Stimulated activated CD4-positive, alpha-beta T cell treated with anti-CD3 and anti-CD28 coated beads, Interleukin-15, amount 100 ng/mL, for 1 hour (primary cell): ENCODE measurements at places on chromosomes 2 and 18.

- no peak for DNase-seq
These were observed 31.7 kb downstream of the GPC1 start for GRCh38 chr2:240467149-240467642.

GRCh38 chr2:18750672-18751554 is 161.5 kb upstream of the NT5C1B start:
- DNase-seq, result no peak

GRCh38 chr18:45056926-45057325 is 376.2 kb downstream of the SETBP1 start:
- DNase-seq, result no peak

- DNase-seq, result no peak
These were observed 5.8 kb upstream of the DGUOK start for GRCh38 chr2:73920577-73921545.

DNA sequence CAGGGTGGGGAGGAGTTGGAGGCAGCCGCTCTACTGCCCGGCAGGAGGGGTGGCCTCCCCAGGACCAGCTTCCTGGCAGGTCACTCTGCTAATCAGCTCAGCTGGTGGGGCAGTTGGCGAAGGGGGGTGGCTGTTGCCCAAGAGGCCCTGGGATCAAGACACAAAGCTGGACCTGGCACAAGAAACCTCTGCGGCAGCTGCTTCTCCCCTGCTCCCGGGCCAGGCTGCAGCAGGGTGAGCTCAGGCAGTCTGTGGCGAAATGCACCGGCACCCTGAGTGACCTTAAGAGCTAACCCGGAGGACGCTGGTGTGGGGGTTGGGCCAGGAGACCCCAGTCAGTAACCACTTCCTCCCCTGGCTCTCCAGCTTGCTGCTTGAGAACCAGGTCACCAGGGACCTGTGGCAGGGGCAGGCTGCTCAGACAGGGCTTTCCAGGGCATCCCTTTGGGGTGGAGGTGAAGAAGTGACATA is 31.1 kb downstream of the TOGARAM2 start:
- no peak for DNase-seq

DNA sequence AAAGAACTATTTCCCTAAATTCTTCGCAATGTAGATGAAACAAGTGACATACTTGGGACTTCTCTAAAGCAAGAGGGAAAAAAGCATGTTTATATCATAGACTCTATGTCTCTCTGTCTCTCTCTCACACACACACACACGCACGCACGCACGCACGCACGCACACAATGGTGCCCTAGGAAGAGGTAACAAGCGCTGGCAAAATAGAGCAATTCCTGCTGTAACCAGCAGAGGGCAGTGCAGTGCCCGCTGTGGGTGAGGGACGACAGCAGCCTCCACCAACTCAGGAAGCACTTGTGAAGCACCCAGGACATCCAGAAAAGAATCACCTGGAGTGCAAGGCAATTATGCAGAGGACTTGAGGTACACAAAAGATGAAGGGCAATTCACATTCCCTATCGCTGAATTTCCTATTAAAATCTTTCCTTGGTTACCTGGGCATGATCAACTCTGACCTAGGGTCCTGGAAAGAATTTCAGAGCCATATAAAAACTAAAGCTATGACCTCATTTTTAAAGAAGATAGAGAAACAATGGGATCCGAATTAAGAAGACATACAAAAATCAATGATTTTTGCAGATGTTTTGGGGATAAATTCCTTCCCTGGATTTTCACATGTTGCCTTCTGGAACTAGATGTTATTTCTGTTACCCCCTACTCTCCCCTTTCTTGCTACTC is 166.4 kb downstream of the PDE11A start:
- peak; percentile 4 for DNase-seq

GRCh38 chr2:37080266-37080665 is 3.9 kb downstream of the HEATR5B start:
- no peak for DNase-seq

DNA sequence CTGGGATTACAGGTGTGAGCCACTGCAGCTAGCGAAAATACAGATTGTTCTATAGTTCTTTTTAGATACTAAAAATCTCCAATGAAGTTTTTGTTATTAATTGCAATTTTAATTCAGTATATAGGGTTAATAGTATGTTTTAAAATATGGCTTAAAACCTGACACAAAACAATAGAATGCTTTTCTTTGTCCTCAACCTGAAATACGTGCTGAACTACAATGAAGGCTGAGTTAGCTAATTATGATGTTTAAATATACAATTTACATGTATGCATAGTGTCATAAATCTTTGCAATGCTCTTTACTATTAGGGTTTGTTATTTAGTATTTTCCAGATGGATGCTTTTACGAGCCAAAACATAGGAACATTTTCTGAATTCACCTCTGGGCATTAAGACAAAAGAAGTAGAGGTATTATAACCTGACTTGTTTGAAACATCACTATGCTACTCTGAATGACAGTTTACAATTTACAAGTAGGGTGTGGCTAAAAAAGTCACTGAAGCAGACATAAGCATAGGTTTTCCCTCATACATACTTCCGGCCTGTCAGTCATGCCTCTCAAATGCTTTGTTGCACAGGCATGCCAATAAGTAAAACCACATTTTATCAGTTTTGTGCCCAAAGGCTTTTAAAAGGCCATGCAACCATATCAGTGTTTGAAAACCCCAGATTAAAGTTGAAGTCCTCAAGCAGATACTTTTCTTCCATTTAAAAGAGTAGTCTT is 168.3 kb downstream of the OTX1 start:
- DNase-seq, result no peak

DNA sequence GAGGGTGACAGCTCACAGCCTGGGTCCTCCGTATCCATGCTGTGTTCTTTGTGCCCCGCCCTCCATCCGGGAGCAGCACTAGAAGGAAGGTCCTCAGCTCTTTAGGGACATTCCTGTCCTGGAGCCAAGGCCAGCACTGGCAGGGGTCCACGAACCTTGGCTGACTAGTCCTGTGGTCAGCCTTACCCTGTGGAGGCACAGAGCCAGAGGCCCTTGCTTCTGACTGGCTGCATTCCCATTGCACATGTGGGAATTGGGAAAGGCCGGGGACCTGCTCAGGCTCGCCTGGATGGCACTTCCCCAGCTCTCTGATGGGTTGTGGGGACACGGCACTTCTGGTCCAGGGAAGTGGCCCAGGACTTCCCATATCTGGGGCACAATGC is 24.9 kb upstream of the RHOB start:
- no peak for DNase-seq

GRCh38 chr2:48424866-48425265 is 105.1 kb upstream of the STON1 start:
- DNase-seq, result no peak

- no peak for DNase-seq
These were observed 215.9 kb downstream of the SEPTIN10 start for GRCh38 chr2:109397893-109398292.

GRCh38 chr2:147715807-147716206 is 129.0 kb upstream of the ACVR2A start:
- DNase-seq, result no peak

- no peak for DNase-seq
These were observed 104.7 kb upstream of the NABP1 start for GRCh38 chr2:191573216-191573615.

- DNase-seq, result no peak
These were observed 21.0 kb upstream of the GPR75 start for GRCh38 chr2:53880756-53881155.

GRCh38 chr2:152716805-152717227 is 445 bp downstream of the PRPF40A start:
- peak; percentile 2 for DNase-seq

GRCh38 chr2:239399433-239399920 is 1.3 kb downstream of the HDAC4 start:
- DNase-seq, result no peak

- no peak for DNase-seq
These were observed 71.0 kb downstream of the PRPF40A start for GRCh38 chr2:152646264-152646663.

GRCh38 chr18:39521164-39521563 is 1955.6 kb upstream of the CELF4 start:
- no peak for DNase-seq

GRCh38 chr2:198144660-198145059 is 340.3 kb downstream of the PLCL1 start:
- no peak for DNase-seq

DNA sequence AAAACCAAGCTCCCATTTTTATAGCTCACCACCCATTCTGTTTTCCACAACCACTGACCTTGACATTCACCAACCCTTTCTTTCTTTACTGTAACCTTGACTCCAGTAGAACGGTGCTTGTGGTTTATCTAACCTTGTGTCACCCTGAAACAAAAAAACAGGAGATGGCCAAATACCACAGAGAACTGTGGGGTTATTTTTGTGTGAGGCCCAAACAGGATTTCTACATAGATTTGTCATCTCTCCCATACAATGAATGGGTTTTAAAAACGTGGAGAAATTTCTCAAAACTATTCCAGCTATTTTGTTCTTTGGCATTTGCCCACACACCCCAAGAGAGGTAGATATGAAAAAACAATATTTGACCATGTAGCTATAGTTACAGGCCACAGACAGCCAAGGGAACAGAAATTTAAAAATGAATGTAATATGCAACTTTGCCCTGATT is 231.3 kb upstream of the TANK start:
- DNase-seq, result no peak

GRCh38 chr2:181197140-181197760 is 216.8 kb downstream of the UBE2E3 start:
- DNase-seq, result no peak

GRCh38 chr2:2271469-2271941 is 59.6 kb downstream of the MYT1L start:
- no peak for DNase-seq

- DNase-seq, result no peak
These were observed 8.3 kb downstream of the CERKL start for GRCh38 chr2:181648478-181649155.

GRCh38 chr2:15782009-15782751 is 158.2 kb upstream of the MYCN start:
- DNase-seq, result no peak

- no peak for DNase-seq
These were observed 99.3 kb downstream of the SPTBN1 start for GRCh38 chr2:54555318-54555837.

GRCh38 chr18:53241161-53241560 is 901.2 kb downstream of the DCC start:
- DNase-seq, result no peak

DNA sequence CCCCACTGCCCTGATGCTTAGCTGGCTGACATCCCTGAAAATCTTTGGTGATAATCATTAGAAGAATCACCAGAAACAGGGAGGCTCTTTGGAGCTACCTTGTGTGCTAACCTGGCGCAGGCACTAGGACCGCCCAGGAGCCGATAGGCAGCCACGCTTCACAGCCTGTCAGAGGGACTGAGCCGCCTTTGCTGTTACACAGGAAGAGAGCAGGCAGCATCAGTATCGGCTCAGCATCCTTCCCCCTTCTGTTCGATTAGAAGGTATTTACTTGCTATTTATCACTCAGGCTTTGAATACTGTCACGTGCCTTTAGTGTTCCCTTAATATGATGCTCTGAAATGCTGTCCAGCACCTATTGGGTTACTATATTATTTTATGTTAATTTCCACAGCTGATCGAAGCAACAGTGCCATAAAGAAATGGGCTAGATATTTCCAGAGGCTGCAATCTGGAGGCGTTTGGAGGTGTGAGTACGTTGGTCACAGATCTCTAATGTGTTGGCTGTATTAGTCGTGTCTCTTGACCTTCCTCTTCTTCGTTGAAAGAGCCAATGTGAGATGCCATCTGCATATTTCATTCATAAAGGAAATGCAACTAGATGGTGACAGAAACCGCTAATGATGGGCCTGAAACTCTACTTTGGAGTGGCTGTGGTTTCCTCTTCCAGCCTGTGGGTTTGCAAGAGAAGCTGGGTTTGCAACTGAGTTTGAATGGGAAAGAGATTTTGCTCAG is 110.4 kb upstream of the RAB27B start:
- DNase-seq, result no peak

GRCh38 chr18:25345081-25345866 is 6.7 kb downstream of the ZNF521 start:
- DNase-seq, result no peak

DNA sequence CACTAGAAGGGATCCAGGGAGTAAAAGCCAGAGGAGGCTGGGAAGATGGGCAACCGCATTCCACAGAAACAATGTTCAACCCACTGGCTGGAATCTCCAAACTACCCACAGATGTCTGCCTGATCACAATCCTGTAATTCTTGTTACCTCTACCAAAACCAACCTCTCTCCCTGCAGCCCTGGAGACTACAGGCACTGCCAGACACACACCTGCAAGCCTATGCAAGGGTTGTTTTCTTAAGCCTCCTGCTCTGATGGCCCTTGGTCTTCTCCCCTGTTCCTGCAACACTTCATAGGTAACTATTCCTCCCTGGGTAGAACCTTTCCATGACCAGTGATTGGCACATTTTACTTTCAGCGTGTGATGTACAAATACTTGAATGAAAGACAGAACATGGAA is 21.9 kb downstream of the ST6GAL2 start:
- no peak for DNase-seq

- DNase-seq, result no peak
These were observed 441.9 kb downstream of the RND3 start for GRCh38 chr2:150045601-150046000.

GRCh38 chr18:5410582-5410981 is 115.1 kb upstream of the ZBTB14 start:
- DNase-seq, result no peak

DNA sequence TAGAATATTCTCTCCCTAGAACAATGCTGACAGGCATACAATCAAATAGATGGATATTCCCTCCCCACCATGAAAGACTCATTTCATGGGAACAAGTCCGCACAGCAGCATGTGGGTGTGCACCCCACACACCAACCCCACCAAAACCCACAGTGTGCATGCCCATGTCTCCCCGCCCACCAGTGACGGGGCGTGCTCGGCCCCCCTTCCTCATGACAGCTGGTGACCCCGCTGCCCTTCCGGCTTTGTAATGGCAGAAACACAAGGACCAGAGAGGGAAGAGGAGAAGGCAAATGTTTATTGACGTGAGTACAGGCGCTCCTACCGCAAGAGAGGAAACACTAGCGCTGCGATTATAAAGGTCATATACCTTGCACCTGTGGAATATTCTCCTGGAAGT is 30.8 kb upstream of the ODC1 start:
- no peak for DNase-seq

GRCh38 chr2:46329803-46330775 is 32.9 kb downstream of the EPAS1 start:
- no peak for DNase-seq

GRCh38 chr2:150759106-150759505 is 271.6 kb upstream of the RND3 start:
- DNase-seq, result no peak

DNA sequence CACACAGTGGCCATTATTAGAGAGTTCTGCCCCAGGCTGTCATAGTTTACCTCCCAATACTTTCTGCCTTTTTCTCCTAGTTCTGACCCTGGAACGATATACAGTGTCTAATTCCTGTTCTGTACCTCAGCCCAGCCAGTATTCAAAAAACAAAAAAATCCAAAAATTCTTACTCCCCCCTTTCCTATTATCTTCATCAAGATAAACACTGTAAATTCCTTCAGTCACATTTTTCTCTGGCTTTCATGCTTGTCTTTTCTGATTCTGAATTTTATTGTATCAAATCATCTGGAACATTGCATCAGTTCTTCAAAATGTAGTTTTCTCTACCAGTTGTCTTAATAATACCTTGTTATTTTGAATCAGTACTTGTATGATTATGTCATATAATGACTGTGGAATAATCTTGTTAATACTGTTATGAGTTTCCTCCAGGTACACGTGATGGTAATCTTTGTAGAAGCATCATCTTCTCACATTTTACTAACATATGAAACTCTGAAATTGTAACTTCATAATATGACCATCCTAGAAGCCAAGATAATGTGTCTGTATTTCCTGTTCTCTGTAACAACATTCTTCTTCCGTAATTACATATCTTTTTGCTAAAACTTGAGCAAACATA is 79.0 kb upstream of the NOSTRIN start:
- no peak for DNase-seq
